A673 (cell line): ENCODE measurements at places on chromosomes 5 and 9. TPM values are rescaled to one million over a fixed set of nuclear protein-coding genes. Genes with fewer than 3 reads are reported as not detected.

DNA sequence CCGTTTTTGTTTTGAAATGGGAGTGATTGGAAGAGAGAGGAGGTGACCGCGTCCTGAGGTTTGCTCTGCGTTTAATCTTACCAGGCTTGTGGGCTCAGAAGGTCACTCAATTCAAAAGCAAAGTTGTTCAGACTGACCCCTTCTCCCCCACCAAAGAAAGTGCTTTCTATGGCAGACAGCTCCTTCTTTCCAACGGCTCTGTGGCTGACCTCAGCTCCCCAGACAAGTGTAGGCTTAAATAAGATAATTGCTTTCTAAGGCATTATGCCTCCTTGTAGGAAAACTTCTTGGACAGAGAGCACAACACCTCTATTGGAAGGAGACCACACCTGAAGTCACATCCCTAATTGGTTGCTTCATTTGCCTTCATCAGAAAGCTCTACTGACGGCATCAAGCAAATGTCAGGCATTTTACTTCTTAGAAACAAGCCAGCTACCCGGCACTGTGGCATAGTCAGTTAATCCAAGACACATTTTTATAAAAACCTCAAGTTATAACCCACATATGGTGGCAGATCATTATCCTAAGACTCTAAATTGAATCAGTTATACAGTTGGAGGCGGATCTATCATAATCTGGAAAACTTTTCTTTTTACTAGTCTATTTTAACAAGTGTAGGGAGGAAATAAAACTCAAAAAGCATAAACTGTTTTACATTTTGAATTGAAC is 94.9 kb downstream of the TMEM174 start:
- H3K4me1 ChIP-seq: no peaks in the 10 kb centered on the region
- no peaks in the 10 kb centered on the region for H3K27me3 ChIP-seq
- no peak overlapping the region for H3K4me3 ChIP-seq

DNA sequence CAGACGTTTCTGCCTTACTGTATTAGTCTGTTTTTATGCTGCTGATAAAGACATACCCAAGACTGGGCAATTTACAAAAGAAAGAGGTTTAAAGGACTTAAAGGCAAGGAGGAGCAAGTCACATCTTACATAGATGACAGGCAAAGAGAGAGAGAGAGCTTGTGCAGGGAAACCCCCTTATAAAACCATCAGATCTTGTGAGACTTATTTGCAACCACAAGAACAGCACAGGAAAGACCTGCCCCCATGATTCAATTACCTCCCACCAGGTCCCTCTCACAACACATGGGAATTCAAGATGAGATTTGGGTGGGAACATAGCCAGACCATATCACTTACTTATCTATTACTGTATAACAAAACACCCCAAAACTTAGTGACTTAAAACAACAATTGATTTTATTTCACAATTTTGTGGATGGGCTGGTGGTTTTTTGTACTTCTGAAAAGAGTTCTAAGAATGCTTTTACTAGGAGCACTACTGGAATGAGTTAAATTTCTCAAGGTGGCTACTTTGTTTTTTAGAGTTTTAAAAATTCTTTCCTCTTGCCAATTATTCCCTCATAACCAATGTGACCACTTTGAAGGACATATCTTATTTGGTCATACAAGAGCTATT is 10.3 kb downstream of the RUSC2 start:
- no peaks in the 10 kb centered on the region for H3K27me3 ChIP-seq
- no peak overlapping the region for H3K4me3 ChIP-seq
- DNase-seq: no peak
- H3K4me1 ChIP-seq: no peaks in the 10 kb centered on the region

GRCh38 chr9:138047469-138048040 is 170.0 kb downstream of the CACNA1B start:
- no peaks in the 10 kb centered on the region for H3K27me3 ChIP-seq
- no peak for DNase-seq
- H3K4me1 ChIP-seq: peaks cover 10% of the 10 kb centered on the region
- H3K4me3 ChIP-seq: no peak overlapping the region
- H3K36me3 ChIP-seq: no peaks in the 10 kb centered on the region
- no peak overlapping the region for H3K27ac ChIP-seq

GRCh38 chr9:134341306-134341705 is 15.1 kb downstream of the RXRA start:
- no peaks in the 10 kb centered on the region for H3K27me3 ChIP-seq
- no peak overlapping the region for H3K27ac ChIP-seq
- peaks cover 36% of the 10 kb centered on the region for H3K4me1 ChIP-seq
- H3K4me3 ChIP-seq: no peak overlapping the region
- no peak for DNase-seq

- H3K4me1 ChIP-seq: no peaks in the 10 kb centered on the region
- H3K4me3 ChIP-seq: no peak overlapping the region
- no peaks in the 10 kb centered on the region for H3K36me3 ChIP-seq
- DNase-seq: peak; percentile 45
- H3K27ac ChIP-seq: no peak overlapping the region
Observed at GRCh38 chr9:133306242-133307204, 29.5 kb downstream of the SURF6 start.

DNA sequence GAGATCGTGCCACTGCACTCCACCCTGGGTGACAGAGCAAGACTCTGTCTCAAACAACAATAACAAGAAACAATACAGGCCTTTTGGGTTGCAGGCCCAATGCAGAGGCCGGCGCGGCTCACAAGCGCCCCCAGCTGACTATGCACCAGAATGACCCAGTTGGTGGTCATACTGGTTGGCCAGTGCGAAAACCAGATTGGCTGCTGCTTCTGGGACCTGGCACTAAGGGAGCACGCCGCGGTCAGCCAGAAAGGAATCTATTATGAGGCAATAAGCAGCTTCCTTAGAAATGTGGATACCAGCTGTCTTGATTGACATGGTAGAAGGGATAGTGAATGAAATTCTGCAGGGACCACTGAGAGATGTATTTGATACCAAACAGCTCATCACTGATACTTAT is 35.0 kb downstream of the RANBP17 start:
- H3K36me3 ChIP-seq: no peaks in the 10 kb centered on the region
- DNase-seq: peak; percentile 0
- no peak overlapping the region for H3K4me3 ChIP-seq
- no peaks in the 10 kb centered on the region for H3K4me1 ChIP-seq
- no peak overlapping the region for H3K27ac ChIP-seq
- no peaks in the 10 kb centered on the region for H3K27me3 ChIP-seq

GRCh38 chr5:44332285-44332971 is 56.8 kb downstream of the FGF10 start:
- no peaks in the 10 kb centered on the region for H3K27me3 ChIP-seq
- no peak overlapping the region for H3K4me3 ChIP-seq
- peak; percentile 64 for DNase-seq
- no peaks in the 10 kb centered on the region for H3K36me3 ChIP-seq

CNTLN gene
- total RNA-seq: 6.6 and 7.7 TPM in 2 replicates

PAPPA gene
- total RNA-seq: 44.0 and 47.4 TPM in 2 replicates

MSX2 gene
- not detected in 2 replicates for total RNA-seq

GFPT2 gene
- 0.82 and 1.2 TPM in 2 replicates for total RNA-seq

FGFR4 gene
- total RNA-seq: 17.2 and 20.6 TPM in 2 replicates

C9orf153 gene
- total RNA-seq: 0.35 and 0.56 TPM in 2 replicates
